Testis (tissue), 5 donors: ENCODE measurements at places on chromosomes 2 and 18. TPM values are rescaled to one million over a fixed set of nuclear protein-coding genes. Genes with fewer than 3 reads are reported as not detected.

Gene IL36G
- total RNA-seq, result not detected

Gene TTN
- 49.1 TPM for total RNA-seq

Gene HOXD13
- not detected for total RNA-seq

Gene G6PC2
- total RNA-seq, result 2.5 TPM

Gene MC5R
- total RNA-seq, result 0.74 TPM

DNA sequence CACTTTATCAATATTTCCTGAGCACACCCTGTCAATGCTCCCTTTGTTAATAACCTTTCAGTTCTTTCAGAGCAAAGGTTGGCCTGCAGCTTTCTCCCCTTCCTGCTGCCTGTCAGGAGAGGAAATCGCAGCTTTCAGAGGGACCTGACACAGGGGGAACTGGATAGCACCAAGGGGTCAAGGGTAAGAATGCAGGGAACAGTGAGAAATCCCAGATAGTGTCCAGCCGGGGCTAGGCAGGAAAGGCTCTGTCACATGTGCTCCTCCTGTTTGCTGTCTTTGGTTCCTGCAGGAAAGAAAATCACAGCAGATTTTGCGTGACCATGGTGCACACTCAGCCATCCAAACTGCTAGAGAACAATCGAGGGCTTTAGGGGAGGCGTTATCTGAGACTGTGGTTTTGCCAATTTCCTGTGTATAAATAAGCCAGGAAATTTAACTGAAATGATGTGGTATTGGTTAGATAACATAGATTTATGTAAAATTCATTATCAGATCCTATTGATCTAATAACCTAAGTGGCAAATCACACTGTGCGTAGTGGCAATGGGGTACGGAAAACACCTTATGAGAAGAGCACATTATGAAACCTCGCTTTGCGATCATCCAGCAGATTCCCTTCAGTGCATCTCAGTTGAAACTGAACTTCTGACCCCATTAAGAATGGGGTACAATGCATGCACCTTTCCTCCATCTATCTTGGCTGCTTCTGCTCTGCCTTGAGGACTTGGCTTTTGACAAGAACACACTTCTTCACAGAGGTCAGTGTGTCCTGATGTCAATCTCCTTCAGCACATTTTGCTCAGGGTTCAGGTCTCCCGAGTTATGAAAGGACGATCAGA is 178.0 kb downstream of the ICOS start:
- DNase-seq, result no peak
- H3K27me3 ChIP-seq, result no peaks in the 10 kb centered on the region
- peaks cover 10% of the 10 kb centered on the region for H3K4me1 ChIP-seq
- H3K36me3 ChIP-seq, result no peaks in the 10 kb centered on the region
- H3K4me3 ChIP-seq, result no peak overlapping the region

- H3K4me1 ChIP-seq, result no peaks in the 10 kb centered on the region
- H3K4me3 ChIP-seq, result no peak overlapping the region
- DNase-seq, result no peak
- no peaks in the 10 kb centered on the region for H3K36me3 ChIP-seq
- H3K27ac ChIP-seq, result no peak overlapping the region
Observed at GRCh38 chr18:78692105-78692504, 287.5 kb upstream of the SALL3 start.

DNA sequence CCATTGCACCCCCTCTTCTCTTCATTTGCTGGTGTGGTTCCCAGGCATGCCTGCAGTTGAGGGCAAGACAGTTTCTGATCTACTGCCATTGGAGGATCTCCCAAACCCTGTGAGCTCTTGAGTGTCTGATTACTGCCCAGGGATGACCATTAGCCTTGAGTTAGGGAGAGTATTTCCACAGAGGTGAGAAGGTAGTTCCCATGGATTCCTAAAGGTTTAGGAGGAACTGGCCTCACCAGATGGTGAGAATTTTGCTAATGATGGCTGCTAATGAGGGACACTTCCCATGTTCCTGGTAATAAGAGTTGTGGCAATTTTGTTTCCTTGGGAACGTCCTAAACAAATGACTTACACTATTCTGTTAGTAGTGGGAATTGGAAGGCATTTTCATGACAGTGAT is 42.5 kb downstream of the PTPRM start:
- H3K4me3 ChIP-seq, result no peak overlapping the region
- peaks cover 14% of the 10 kb centered on the region for H3K4me1 ChIP-seq

- H3K36me3 ChIP-seq, result no peaks in the 10 kb centered on the region
- no peak overlapping the region for H3K27ac ChIP-seq
- H3K4me3 ChIP-seq, result no peak overlapping the region
- peak; percentile 4 for DNase-seq
- no peaks in the 10 kb centered on the region for H3K4me1 ChIP-seq
- no peaks in the 10 kb centered on the region for H3K27me3 ChIP-seq
Observed at GRCh38 chr2:236367506-236368289, 103.5 kb upstream of the ASB18 start.

- H3K4me1 ChIP-seq, result no peaks in the 10 kb centered on the region
- H3K4me3 ChIP-seq, result no peak overlapping the region
- H3K36me3 ChIP-seq, result no peaks in the 10 kb centered on the region
- no peak overlapping the region for H3K27ac ChIP-seq
- no peak for DNase-seq
- no peaks in the 10 kb centered on the region for H3K27me3 ChIP-seq
Observed at GRCh38 chr2:109287838-109288237, 158.8 kb downstream of the SH3RF3 start.

GRCh38 chr18:6672821-6673308 is 56.7 kb upstream of the ARHGAP28 start:
- no peaks in the 10 kb centered on the region for H3K36me3 ChIP-seq
- H3K4me3 ChIP-seq, result no peak overlapping the region
- no peaks in the 10 kb centered on the region for H3K4me1 ChIP-seq
- no peak for DNase-seq
- H3K27me3 ChIP-seq, result no peaks in the 10 kb centered on the region

GRCh38 chr2:49715597-49715996 is 561.3 kb upstream of the FSHR start:
- H3K27ac ChIP-seq, result no peak overlapping the region
- H3K27me3 ChIP-seq, result no peaks in the 10 kb centered on the region
- no peak for DNase-seq
- no peak overlapping the region for H3K4me3 ChIP-seq
- no peaks in the 10 kb centered on the region for H3K4me1 ChIP-seq

GRCh38 chr2:65164426-65164891 is 34.6 kb upstream of the RAB1A start:
- H3K4me1 ChIP-seq, result peaks cover 13% of the 10 kb centered on the region
- H3K27me3 ChIP-seq, result no peaks in the 10 kb centered on the region
- peak overlapping the region; percentile 57 for H3K27ac ChIP-seq
- no peak overlapping the region for H3K4me3 ChIP-seq
- DNase-seq, result peak; percentile 35

DNA sequence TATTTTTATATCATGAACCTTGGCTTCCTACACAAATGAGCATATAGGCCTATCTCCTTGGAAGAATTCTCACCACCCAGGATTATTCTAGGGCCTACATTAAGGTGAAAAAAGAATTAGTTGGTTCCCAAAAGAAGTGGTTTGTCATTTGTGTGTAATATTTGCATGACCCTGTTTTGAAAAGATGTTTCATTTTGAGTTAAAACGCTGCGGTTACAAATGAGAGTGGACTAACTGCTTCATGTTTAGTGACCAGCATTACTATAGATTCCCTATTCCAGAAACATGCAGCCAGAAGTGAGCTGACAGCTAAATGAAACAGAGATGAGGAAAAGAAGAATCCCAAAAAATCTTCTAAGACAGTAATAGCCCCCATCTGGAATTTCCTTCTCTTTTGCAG is 44.1 kb upstream of the TMEM178A start:
- H3K4me3 ChIP-seq, result no peak overlapping the region
- DNase-seq, result no peak
- no peaks in the 10 kb centered on the region for H3K4me1 ChIP-seq
- no peaks in the 10 kb centered on the region for H3K27me3 ChIP-seq
- H3K36me3 ChIP-seq, result no peaks in the 10 kb centered on the region
- H3K27ac ChIP-seq, result no peak overlapping the region

DNA sequence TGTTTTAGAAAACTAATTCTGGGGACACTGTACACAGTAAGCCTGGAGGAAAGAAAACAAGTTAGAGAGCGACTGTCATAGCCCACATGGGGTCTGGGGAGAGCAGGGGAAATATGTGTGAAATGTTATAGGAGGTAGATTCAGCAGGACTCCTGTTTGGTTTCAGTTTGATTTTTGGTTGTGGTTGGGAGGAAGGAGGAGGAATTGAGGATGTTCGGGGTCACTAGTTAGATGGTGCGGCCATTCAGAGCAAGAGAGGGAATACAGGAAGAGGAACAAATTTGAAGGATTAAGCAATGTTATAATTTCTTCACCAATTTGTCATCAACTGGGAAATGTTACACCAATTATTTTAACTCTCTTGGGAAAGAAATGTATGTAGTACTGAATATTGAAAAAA is 25.1 kb downstream of the TTC39C start:
- no peak overlapping the region for H3K27ac ChIP-seq
- no peak for DNase-seq
- no peaks in the 10 kb centered on the region for H3K36me3 ChIP-seq
- no peaks in the 10 kb centered on the region for H3K4me1 ChIP-seq
- no peaks in the 10 kb centered on the region for H3K27me3 ChIP-seq

DNA sequence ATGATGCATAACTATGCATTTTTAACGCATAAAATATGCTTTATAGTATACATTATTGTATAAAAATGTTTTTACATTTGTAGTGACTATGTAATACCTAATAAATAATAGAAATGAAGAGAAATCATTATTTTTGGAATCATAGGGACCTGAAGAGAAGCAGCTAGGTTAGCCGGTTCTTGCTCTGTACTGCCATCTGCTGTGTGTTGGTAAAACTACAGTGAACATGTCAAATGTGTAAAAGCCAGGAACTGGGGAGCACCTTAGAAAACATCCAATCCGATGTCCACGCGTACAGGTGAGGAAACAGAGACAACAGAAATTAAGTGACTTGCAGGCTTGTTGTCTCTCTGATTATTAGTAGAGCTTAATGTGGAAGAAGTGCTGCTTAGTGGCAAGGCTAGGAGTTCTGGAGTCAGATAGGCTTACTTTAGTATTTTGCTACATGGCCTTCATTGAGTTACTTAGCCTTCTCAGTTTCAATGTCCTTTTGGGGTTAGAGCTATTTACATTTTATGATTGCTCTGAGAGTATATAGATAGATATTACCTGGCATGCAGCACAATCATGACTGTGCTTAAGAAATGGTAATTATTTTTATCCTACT is 386.5 kb downstream of the DLGAP1 start:
- no peaks in the 10 kb centered on the region for H3K36me3 ChIP-seq
- no peak overlapping the region for H3K4me3 ChIP-seq
- H3K4me1 ChIP-seq, result no peaks in the 10 kb centered on the region
- peak; percentile 71 for DNase-seq
- H3K27me3 ChIP-seq, result no peaks in the 10 kb centered on the region

DNA sequence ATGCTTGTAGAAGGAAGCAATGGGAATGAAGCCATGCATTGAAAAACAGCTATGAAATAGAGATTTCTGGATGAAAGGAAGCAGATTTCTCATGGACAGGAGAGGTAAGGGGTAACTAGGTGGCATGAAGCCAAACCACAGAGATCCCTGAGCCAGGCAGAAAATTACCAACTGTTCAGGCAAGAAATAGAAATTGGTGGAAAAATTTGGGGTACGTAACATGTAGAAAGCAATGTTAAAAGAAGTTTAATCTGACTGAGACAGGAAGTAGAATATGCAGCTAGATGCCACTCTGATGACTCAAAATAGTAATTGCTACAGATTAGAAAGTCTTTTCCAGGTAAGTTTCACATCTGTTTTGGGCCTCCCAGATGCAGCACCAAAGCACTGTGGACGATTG is 928.5 kb upstream of the CELF4 start:
- H3K36me3 ChIP-seq, result no peaks in the 10 kb centered on the region
- H3K4me3 ChIP-seq, result no peak overlapping the region
- no peak overlapping the region for H3K27ac ChIP-seq
- DNase-seq, result no peak
- H3K27me3 ChIP-seq, result no peaks in the 10 kb centered on the region
- no peaks in the 10 kb centered on the region for H3K4me1 ChIP-seq

- no peaks in the 10 kb centered on the region for H3K36me3 ChIP-seq
- H3K4me3 ChIP-seq, result no peak overlapping the region
- H3K27ac ChIP-seq, result no peak overlapping the region
- DNase-seq, result no peak
- no peaks in the 10 kb centered on the region for H3K27me3 ChIP-seq
Observed at GRCh38 chr2:16242906-16243305, 302.6 kb downstream of the MYCN start.

DNA sequence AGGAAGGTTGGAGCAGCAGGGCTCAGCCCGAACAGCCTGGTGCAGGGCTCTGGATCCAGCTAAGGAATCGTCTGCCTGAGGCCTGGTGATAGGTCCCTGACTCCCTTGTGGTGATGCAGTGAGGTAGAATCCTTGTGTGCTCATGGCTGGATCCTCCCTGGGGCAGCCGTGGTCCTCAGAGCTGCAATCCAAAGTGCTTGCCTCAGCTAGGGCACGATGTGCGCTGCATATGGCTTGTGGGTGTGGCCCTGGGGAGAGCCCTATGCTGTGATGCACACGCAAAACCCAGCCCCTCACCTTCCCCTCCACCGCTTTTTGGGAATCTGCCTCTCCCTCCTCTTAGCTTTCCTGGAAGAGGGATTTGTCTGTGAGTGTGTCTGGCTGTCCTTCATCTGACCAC is 142.2 kb downstream of the DYSF start:
- DNase-seq, result no peak
- H3K27ac ChIP-seq, result no peak overlapping the region
- no peaks in the 10 kb centered on the region for H3K36me3 ChIP-seq
- H3K4me3 ChIP-seq, result no peak overlapping the region
- no peaks in the 10 kb centered on the region for H3K4me1 ChIP-seq

- no peaks in the 10 kb centered on the region for H3K4me1 ChIP-seq
- no peaks in the 10 kb centered on the region for H3K36me3 ChIP-seq
- no peak for DNase-seq
- H3K27ac ChIP-seq, result no peak overlapping the region
- no peak overlapping the region for H3K4me3 ChIP-seq
- no peaks in the 10 kb centered on the region for H3K27me3 ChIP-seq
Observed at GRCh38 chr2:173747035-173747434, 218.1 kb downstream of the SP3 start.

DNA sequence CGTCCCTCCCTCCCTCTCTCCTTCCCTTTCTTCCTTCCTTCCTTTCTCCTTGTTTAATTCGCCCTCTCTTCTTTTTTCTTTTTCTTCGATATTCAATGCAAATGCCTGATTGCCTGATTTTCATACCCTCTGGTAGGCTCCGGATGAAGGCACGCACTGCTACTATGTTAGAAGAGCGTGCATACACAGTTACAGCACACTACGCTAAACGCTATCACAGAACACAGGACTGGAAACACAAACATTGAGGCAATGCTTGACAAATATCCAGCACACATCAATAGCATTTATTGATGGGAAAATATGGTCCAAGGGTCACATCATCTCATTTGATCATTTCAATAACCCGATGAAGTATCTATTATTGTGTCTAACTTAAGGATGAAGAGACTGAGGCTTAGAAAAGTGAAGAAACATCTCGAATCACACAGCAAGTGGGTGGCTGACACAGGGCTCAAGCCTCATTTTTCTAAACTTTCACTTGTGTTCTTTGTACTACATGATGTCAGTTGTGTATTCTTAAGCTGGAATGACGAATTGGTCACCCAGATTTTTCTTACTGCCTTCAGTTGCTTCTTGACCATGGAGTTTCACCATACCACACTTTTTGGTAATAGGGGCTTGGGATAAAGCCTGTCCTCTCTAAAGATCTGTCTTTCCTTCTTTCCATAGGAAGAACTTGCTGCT is 101.8 kb downstream of the TRIB2 start:
- H3K27ac ChIP-seq, result peak overlapping the region; percentile 87
- H3K27me3 ChIP-seq, result no peaks in the 10 kb centered on the region
- peaks cover 34% of the 10 kb centered on the region for H3K4me1 ChIP-seq
